ENCODE measurements at places on chromosomes 2 and 18.

DNA sequence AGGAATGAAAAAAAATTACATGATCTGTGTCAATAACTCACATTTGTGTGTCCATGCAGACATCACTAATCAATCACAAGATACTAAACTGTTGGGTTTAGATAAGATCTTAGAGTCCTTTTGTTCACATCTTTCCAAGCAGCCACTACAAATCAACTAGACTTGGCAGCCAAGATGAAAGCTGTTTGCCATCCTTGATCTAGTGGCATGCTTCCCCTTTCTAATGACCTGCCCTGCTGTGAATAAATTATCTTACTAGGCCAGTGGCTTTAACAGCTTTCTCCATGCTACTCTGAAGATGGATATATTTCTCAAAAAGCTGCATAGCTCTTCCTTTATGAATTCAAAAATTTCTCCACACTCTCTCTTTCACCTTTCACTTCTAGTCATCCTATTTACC lies 1338.0 kb upstream of the ACVR2A start:
- DNase-seq: peak; percentile 0

DNA sequence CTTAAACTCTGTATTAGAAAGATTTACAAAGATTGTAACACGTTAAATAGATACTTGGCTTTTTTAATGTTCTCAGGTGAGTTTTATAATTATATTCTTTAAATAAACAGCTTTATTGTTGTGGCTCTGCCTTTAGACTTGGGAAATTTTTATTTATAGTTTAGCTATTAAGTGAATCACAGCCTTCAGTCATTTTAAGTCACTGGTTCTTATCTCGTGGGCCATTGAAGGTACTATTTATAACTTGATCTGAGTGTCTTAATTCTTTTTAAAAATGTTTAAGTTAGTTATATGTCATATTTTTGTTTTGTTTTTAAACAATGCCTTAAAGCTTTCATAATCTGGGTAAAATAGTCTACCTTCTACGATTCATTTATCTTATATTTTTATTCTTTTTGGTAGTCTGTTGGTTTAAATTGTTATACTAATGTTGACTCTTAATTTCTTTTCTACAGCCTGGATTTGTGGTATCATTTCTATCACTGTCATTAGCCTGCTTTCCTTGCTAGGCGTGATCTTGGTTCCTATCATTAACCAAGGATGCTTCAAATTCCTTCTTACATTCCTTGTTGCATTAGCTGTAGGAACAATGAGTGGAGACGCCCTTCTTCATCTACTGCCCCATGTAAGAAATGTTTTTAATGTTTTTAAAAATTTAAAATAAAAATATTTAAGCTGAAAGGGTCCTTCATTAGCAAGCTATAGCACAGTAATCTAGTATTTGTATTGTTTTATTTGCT lies 49.3 kb downstream of the SLC39A10 start:
- no peak for DNase-seq

DNA sequence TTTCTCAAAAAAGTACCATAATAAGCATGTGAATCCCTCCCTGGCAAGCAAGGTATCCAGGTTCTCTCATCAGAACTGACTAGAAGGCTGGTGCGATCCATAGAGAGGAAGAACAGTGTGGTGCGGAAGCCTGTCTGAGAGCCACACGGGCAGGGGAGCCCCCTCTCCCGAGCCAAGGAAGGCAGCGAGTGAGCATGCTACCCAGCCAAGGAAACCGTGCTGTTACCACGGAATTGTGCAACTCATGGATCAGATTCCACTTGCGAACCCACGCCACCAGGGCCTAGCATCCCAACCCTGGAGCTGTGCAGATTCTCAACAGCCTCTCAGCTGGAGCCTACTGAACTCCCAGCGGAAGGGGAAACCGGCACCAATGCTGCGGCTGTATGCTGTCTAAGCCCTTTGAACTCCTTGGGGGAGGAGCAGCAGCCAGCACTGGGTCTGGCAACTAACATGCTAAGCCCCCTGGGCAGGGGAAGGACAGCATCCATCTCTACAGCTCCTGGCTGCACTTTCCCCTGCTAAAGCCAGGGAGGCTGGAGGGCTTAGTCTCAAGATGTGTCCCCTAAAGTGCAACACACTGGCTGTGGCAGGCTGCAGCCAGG lies 823.1 kb downstream of the EPHA4 start:
- DNase-seq: no peak

DNA sequence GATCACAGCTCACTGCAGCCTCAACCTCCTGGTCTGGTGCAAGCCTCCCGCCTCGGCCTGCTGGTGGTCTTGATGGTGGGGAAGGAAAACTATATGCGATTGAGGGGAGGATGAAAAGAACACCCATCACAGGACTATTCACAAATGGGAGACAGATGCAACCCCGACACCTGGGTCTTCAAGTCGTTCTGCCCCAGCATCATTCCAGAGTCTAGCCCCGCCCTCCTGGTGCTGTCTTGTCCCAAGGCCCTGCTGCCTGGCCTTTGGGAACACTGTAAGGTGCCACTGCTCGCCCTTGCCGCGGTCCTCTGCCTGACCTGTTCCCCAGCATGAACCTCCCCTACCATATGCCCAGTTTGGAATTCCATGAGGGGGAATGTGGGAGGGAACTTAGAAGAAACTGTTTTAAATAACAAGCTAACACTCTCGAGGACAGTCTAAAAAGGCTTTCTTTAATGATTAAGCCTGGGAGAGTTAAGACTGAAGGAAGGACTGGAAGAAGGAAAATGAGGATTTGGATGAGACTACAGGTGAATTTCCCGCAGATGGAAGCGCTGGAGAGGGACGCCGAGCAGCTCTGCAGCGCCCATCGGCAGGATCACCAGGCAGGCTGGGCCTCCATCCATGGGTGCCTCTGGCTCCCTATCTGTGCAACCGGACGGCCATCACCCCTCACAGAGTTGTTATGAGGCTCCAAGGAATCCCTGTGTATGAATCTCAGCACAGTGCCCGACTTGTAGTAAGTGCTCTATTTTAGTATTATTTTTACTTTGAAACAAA lies 75.0 kb downstream of the MEX3C start:
- no peak for DNase-seq

DNA sequence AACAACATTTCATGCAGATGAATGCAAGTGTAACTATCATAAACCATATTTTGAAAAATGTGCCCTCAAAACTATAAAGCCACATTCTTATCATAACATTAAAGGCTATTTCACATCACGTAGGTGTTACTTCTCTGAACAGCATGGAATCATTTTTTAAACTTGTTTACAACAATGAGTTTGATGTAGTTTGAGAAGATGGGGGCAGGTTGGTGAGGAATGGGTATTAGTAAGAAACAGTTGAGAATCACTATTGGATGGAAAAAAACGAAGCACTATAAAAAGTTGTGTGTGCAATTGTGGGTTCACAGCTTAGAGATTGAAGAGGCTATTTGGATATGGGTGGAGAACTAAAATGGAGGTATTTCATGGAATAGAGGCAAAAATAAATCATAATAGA lies 569.1 kb downstream of the ARHGAP15 start:
- no peak for DNase-seq
